SK-N-MC (cell line): ENCODE measurements at places on chromosomes 1 and 21.

DNA sequence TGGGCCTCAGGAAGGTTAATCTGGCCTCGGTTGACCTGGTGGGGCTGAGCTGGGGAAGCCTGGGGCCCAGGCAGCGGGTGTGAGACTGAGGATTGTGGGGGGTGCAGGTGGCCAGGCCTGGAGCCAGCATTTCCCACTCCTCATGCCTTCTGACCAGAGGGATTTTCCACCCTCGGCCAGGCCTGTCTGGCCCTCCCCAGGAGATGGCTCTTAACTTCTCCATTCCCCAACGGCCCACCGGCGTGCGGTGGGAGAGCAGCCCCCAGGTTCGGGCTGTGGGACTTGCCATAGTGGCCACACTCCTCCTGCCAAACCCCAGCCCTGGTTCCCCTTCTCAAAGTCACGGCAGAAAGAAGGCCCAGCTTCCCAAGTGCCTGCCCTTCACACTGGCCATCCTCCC is 126.5 kb upstream of the RUNX3 start:
- DNase-seq, result no peak

DNA sequence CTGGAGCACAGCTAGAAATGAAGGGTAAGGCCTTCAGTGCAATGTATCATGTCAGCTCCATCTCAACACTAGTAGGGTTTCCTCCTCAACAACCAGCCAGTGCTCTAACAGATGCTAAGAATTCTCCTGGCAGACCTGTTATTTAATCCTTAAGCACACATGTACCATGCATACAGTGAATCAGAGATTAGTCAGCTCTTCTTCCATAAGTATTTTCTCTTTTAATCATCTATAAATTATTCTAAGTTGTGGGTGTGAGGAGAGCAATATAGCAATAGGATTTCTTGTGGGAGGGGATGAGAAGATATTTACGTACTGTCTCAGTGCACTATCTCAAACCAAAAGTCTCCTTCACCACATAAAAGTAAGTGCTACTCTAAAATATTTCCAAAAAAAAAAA is 95.3 kb downstream of the COP1 start:
- DNase-seq, result no peak

DNA sequence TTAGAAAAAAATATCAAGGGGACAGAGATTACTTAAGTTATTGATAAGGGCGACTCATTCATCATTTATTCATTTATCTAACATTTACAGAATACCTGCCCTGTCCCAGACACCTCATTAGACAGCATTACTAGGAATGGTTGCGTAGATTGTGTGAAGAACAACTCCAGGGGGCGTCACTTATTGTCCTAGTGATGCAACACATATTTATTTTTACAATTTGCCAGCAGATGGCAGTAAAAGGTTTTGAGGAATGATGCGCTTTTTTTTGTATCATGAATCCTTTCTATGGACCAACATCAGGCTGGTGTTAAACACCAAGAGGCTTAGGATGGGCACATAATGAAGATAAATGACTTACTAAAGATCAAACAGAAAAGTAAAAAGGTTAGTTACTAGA is 5.5 kb downstream of the NCAM2 start:
- no peak for DNase-seq

- no peak for DNase-seq
These were observed 1.7 kb downstream of the KLHDC8A start for GRCh38 chr1:205355075-205355453.

DNA sequence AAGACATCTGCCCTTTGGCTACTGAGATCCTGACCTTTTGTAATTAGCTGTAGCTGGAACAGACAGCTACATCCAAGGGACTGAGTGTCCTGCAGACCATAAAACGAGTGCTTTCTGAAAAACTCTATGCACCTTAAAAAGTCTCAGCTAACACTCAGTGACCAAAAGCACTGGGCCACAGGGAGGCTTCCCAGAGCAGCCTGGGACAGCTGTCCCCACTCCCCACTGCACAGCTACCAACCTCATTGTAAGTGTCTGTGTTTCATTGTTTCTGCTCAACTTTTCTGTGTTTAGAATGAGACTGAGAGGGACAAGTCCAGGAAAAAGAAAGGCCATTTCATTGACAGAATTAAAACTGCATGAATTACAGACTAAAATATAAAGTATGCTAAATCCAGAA is 80.7 kb downstream of the SMYD2 start:
- no peak for DNase-seq

DNA sequence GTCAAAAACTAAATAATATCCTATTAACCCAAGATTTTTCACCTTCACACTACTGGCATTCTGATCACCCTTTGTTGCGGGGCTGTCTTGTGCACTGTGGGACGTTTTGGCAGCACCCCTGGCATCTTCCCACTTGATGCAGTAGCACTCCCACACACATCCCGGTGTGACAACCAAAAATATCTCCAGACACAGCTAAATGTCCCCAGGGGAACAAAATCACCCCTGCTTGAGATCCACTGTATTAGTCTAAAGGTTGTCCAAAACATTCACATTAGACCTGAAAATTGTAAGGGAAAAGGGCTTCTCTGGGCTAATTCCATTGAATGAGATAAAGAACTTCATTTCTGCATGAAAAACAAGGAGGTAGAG is 37.8 kb downstream of the PLEKHO1 start:
- no peak for DNase-seq

- DNase-seq, result no peak
These were observed 2.3 kb downstream of the ADGRB2 start for GRCh38 chr1:31761883-31762282.

GRCh38 chr1:203473281-203473680 is 2.3 kb upstream of the PRELP start:
- no peak for DNase-seq

GRCh38 chr1:217105437-217105836 is 382.2 kb upstream of the ESRRG start:
- DNase-seq, result no peak

DNA sequence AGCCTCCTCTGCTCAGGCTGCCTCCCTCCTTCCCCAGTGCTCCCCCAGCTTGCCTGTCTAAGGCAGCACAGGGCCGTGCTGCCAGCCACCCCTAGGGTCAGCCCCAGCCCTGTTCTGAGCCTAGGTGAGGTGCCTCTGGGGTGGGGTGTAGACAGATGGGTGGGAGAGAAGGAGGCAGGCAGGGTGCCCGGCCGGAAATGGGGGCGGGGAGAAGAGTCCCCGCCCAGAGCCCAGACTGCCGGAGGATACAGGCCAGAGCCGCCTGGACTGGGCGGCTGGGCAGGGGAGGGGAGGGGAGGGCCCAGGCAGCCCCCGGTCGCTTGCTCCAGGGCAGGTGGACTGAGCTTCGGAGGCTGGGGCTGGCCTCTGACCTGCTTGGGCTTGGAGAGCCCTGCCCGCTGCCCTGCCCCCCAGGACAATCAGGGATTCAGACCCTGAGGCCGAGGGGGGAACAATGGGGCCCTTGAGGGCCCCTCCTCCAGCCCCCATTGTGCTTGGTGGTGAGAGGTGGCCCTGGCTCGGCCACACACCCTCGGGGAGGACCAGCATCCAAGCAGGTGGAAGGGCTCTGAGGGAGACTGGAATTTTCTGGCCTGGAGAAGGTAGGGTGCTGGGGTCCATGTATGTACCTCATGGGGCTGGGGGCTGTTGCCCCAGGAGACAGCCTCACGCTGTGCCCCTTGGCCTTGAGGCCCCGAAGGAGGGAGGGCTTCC is at the start of gene GJC2:
Gene GJC2 (plus strand): TSS at position 525 of the 714 bp plus-strand sequence. CDS start 7,829 bp downstream, outside the sequence.
- DNase-seq, result no peak

GRCh38 chr1:195714248-195714647 is 894.0 kb downstream of the KCNT2 start:
- DNase-seq, result no peak

DNA sequence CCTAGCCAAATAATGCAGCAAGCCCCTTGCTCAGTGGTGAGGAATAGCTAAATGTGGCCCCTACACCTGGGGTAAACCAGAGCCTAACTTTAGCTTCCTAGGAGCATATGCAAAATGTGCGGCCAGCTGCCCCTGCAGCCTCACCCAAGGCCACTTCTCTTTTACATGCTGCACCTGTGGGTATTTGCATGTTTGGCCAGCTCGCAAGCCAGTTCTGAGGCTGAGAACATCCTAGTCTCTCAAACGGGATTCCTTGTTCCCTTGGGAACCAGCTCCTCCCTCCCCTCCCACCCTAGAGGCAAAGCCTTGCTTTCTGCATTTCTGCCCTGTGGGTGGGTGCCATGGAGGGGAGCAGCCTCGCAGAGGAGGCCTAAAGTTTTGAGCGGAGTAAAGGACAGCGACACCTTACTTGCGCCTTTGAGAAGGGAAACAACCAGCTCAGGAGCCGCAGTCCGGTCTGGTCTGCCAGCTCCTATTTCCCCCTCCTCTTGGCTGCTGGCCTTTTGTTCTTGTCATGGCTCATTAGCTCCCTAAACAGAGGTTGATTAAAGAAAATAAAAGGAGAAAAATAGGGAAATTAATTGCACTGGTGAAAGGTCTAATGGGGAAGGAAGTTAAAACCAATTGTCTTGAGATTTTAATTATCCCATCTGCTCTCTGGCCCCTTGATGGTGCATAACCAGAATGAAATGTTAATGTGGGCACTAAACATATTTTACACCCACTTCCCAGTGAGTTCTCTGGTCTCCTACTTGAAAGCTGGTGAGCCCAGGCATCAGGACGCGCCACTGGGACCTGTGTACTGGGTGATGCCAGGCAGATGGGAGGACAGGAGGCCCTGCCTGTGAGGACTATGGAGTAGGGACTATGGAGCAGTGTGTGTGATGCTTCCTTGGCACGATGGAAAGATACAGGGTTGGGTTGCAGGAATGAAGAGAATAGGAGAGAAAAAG is 68.7 kb downstream of the TEX35 start:
- no peak for DNase-seq

DNA sequence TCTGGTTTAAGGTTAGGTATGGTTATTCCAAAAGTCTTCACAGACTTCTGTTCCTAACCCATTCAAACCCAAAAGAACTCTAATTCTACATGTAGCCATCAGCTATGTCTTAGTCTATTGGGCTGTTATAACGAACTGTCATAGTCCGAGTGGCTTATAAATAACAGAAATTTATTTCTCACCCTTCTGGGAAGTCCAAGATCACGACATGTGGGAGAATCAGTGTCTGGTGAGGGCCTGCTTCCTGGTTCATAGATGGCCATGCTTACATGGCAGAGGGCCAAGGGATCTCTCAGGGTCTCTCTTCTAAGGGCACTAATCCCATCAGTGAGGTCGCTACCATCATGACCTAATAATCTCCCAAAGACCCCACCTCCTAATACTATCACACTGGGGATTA is 103.0 kb upstream of the PPP2R5A start:
- DNase-seq, result no peak

DNA sequence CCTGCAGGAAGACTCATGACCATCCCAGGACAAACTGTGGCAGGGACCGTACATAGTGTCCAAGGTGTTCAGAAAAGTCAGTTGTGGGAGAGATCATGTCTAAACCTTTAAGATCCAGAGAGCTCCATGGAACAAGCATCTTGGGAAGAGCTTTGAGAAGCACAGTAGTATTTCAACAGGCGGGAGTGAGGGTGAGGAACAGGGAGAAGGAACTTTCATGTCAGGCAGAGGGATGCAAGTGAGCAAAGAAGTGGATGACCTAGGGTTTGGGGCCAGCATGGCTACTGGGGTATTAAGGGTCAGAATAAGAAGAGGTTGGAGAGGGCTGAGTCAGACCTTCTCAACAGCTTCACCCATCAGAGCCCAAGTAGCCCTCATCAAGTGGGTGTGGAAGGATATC is 147.9 kb upstream of the ETV3 start:
- no peak for DNase-seq

GRCh38 chr1:196400478-196401451 is 207.5 kb downstream of the KCNT2 start:
- no peak for DNase-seq

GRCh38 chr1:172125812-172126430 is 284.6 kb downstream of the DNM3 start:
- DNase-seq, result no peak

DNA sequence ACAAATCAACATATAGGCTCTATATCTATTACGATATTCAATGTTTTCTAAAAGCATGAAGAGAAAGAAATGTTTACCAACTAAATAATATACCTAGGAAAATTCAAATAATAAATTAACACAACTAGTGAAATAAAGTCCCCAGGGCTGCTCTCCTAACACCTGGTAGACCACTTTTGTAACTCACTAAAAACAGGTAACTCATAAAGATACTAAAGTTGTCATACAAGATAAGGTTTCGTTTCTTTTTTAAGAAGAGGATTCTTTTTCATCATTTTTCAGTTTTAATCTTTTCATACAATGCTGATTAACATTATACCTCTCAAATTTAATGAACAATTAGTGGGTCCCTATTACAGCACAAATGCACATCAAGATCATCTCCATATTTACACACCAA is 99.0 kb downstream of the ZZZ3 start:
- no peak for DNase-seq

DNA sequence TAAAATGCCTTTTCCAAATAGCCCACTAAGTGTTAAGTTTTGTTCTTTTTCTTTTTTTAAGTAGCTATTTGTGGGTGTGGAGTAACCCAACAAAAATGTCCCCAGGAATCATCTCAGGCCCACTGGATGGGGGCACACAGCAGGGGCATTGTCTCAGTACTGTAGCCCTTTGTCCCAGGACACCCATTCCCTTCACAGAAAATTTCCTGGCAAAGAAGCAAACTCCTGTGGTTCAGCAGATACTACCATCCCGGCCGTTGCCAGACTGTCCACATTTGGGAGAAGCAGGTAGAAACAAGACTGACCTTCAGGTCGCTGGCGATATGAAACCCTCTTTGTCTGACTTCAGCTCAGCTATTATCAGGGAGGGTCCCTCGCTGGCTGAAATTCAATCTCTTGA is 23.7 kb upstream of the SRRM1 start:
- no peak for DNase-seq

GRCh38 chr21:31847761-31848160 is 25.1 kb upstream of the HUNK start:
- no peak for DNase-seq

DNA sequence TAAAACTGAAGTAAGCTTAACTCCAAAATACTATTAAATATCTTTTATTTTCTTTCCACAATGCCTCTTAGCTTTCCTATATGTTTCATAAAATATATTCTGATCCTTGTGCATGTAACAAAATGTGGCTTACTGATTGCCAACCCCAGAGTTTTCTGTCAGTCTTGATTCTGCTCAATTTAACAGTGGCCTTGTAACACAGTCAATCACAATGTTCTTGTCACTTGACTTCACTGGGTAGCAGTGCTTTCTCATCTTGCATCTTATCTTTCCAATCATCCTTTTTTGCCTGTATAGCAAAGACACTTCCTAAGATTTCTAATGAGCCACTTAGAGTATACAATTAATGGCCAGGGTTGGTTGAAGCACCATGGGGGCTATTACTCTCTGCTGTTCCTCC is 19.9 kb upstream of the BRINP3 start:
- no peak for DNase-seq
